C1 segment of cervical spinal cord (tissue), 14 donors: ENCODE measurements at places on chromosomes 3 and 15.

GRCh38 chr3:183044547-183045229, 54.6 kb downstream of the MCCC1 start:
- DNase-seq: no peak

GRCh38 chr3:24521420-24522145, 26.9 kb upstream of the THRB start:
- peak; percentile 22 for DNase-seq

DNA sequence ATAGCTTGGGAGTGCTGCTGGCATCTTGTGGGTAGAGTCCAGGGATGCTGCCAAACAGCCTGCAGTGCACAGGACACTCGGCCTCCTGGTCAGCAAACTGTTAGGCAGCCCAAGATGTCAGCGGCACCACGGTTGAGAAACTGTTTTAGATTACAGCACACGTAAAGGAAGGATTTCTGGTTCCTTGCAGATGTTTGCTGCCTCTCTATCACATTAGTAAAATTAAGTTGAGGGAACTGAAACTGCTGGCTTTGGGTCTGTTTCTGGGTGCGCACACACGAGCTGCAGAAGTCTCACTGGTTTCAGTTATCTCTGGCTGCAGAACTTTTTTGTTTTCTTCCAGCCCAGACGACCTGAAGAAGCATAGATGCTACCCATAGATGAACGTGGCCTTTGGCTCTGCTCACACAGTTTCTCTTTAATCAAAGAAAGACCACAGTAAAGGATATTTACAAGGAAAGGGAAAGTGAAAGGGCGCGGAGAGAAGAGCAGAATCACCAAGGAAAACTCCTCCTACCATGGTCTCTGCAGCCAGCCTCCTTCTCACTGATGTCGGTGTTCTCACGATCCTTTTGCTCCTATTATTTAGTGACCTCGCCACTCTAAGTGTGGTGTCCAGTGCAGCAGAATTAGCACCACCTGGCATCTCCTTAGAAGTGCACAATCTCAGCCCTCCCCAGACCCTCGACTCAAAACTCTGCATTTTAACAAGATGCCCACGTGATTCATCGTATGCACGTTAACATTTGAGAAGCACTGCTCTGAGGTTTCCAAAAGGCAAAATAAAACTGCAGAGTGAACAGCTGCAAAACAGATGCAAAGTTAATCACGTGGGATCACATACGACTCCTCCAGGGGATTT, 50.6 kb upstream of the AKAP13 start:
- DNase-seq: peak; percentile 26

DNA sequence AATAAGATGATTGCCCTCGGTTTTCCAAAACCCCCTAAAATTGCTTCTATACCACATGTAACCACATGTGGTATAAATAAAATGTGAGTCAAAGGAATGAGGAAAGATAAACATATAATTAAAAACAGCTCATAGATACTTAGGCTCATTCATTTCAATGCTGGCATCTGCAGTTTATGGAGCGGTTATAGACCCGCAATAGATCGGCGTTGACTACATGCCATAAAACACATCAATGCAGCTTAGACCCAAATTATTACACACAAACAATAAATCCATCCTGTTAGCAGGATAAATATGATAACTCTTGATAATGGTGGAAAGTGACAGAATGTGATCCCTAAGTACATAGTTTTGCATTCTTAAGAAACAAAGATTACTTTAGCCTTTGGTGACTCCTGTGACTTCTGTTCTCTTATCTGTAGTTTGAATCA, 143.7 kb downstream of the NR2F2 start:
- no peak for DNase-seq

- DNase-seq: peak; percentile 46
Measured at GRCh38 chr3:50675179-50676030, 678 bp downstream of the DOCK3 start.

GRCh38 chr15:53716909-53717876, 42.3 kb downstream of the WDR72 start:
- DNase-seq: no peak

DNA sequence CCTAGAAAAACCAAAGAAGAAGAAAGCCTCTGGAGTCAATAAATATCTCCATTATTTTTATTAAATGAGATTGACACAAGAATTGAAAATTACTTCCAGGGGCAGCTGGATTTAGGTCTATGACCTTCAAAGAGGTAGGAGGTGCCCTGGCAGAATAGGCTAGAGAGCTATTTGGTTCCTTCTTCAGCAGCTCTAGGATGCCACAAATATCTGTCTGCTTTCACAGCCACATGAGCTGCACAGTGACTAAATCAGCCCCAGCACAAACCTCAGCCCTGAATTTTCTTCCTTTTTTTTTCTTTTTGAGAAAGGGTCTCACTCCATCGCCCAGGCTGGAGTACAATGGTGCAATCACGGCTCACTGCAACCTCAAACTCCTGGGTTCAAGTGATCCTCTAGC, 223.5 kb downstream of the ABHD5 start:
- no peak for DNase-seq

DNA sequence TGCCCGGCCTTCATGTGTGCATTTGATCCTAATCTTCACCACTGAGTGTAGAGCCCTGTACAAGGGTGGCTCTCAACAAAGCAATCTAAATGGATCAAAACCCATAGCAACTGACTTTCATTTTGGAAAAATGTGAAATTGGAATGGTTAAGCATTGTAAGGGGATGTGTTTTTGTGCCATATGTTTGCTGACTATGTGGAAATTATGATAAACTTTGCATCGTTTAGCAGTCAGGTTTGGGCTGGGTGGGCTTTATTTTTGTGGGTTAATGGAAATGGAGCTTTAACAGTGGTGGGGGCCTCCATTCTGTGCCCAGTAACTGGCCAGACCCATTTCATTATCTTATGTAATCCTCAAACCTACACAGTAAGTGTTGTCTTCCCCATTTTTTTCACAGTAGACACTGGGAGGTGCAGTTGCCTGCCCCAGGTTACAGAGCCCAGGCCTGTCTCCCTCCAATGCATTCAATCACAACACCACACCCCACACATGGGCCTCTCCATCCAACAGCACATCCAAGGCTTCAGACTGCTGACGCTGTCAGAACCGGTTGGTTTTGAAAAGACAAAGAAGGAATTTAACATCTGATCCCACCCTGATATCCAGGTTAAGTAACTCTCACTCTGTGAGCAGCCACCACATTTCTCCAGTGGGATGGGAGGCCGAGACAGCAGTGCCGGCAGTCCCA, 136.3 kb upstream of the ABHD17C start:
- no peak for DNase-seq

DNA sequence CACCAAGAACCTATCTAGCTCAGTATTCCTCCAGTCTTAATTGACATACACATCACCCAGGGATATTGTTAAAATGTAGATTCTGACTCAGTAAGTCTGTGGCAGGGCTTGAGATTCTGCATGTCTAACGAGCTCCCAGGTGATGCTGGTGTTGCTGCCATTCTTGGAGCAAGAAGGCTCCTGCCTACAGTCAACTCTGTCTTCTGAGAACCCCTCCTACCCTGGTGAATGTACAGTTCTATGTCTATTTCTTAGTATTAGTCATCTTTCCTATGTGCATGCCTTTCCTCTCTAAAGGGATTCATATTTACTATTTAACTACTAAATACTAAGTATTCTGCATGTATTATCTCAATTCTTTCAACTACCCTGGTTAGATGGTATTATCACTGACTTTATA, 268.7 kb downstream of the EDEM1 start:
- DNase-seq: no peak

- DNase-seq: no peak
Measured at GRCh38 chr3:13385373-13385965, 34.7 kb downstream of the NUP210 start.

DNA sequence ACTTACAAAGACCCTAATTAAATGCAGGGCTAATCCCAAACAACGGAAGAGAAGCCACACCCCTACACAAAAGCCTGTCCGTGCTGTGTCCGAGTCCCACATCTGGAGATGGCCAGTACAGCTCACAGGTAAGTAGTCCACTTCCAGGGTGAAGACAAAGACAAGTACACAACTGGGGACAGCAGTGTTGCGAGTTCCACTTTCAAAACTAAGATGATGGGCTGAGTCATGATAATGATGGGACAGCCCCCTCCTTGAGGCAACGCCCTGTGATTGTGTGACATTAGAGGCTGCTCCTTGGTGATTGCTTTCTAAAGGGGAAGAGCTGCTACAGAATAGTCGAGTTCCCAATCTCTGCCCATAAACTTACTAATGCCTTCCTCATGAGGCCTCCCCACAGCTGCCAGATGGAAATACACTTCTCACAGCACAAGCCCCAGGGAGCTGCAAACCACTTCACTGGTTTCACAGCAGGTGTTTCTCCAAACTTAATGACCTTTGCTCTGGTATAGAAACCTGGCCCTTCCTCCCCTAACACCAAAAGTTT, 27.6 kb downstream of the RFT1 start:
- no peak for DNase-seq

- DNase-seq: no peak
Measured at GRCh38 chr3:29168696-29169095, 112.2 kb upstream of the RBMS3 start.

GRCh38 chr3:98754483-98754882, 8.7 kb upstream of the ST3GAL6 start:
- DNase-seq: no peak

DNA sequence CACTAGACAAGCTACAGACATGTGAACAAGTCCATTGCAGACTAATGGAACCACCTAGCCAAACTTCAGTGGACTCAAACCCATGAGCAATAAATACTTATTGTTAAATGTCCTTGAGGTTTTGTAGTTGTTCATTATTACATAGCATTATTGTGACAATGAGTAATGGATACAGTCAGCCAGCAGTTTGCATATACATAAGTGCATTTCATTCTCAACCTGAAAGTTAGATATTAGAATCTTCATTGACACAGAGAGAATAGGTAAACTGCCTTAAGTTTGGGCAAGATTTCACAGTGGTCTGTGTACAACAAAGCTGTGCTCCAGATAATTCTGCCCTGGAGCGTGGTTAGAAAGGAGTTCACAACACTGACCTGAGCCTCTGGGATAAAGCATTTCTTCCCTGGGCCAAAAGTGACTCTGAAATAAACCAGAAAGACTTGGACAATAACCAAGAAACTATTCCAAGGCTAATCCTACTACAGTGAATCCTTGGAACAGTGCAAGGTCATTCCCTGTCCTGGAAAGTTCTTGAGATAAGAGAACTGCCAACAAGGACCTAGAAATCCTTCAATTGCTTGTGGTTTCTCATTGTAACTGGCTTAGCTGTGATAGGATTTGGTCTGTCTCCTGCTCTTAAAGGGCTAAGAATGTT, 225.5 kb upstream of the STT3B start:
- DNase-seq: no peak

GRCh38 chr3:183307749-183308148, 54.7 kb downstream of the B3GNT5 start:
- DNase-seq: no peak

GRCh38 chr15:72068856-72069255, 49.1 kb downstream of the MYO9A start:
- no peak for DNase-seq

GRCh38 chr3:155737844-155738460, 6.9 kb downstream of the PLCH1 start:
- DNase-seq: no peak

- peak; percentile 31 for DNase-seq
Measured at GRCh38 chr3:11832981-11833905, 13.4 kb downstream of the TAMM41 start.

DNA sequence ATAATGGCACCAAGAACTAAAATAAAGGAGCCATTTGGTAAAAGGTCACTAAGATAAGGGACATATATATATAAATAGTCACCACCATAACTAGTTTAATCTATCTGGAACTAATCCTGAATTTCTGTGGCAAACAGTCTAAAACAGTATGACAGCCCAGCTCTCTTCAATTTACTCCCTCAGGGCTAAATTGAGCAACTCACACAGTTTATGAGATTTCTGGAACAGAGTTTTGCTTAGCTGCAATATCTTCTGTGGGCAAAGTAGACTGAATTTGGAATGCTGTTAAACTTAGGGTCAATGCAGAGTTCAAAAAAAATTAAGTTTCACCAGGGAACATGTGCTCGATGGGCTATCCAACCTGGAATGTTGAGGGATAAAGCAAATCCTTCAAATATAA, 70.1 kb upstream of the VEPH1 start:
- DNase-seq: no peak

GRCh38 chr3:56111606-56112304, 356.5 kb downstream of the ERC2 start:
- no peak for DNase-seq

- no peak for DNase-seq
Measured at GRCh38 chr3:24120434-24120833, 175.3 kb downstream of the NR1D2 start.

- no peak for DNase-seq
Measured at GRCh38 chr3:71758091-71758490, 4.4 kb downstream of the GPR27 start.
